ENCODE measurements at places on chromosomes 4 and X.

DNA sequence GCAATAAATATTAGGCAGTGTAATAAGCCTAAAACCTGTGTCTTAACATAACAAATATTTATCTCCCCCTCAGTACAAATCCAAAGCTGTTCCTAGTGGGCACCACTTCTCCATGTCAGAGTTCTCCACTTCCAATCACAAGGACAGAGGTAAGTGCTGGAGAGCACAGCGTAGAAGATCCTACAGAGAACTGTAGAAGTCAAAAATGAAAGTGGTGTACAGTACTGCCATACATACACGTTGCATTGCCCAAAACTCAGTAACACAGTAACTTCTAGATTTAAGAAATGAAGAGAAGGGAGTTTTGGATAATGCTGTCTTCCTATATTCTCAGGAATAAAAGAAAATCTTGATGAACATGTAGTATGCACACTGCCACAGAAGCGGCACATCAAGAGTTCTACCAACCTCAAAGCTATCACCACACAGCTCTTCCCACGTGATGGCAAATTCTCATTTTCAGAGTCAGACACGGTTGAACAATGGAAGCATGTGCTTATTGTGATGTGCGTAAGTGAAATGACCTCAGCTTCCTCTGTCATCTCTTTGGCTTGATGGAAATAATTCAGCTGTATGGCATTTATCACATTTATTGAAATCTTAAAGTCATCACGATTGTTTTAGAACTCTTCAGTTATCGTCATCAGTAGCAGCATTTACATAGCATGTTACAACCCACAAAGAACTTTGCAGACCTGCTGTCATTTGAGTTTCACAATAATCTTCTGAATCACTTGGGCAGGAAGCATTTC is 27.1 kb upstream of the SPANXN4 start:
- no peak for DNase-seq

DNA sequence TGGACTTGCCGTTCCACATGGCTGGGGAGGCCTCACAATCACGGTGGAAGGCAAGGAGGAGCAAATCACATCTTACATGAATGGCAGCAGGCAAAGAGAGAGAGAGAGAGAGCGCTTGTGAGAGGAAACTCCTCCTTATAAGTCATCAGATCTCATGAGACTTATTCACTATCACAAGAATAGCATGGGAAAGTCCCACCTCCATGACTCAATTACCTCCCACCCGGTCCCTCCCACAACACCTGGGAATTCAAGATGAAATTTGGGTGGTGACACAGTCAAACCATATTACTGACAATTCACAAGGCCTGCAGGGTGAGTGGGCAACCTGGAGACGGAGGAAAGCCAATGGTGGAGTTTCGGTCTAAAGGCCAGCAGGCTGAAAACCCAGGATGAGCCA is 394.3 kb upstream of the TRAM1L1 start:
- DNase-seq, result no peak

GRCh38 chrX:47176101-47176740 is 17.4 kb upstream of the UBA1 start:
- DNase-seq, result no peak

DNA sequence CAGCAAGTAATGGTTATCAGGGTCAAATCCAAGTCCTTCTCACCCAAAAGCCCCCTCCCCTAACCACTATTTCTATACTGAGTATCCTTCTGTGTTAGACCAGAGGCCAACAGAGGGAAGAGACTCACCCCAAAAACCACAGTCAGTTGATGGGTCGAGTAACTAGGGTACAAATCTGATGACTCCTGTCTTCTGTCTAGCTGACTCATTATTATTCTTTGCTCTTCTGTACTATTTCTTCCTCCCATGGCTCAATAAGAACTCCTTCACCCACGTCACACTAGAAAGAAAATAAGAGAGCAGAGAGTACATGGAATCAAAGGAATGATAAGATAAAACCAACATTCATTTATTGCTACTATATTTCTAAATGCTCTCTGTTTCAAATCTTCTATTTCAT is 2.0 kb downstream of the RAB40A start:
- DNase-seq, result no peak

GRCh38 chr4:77145842-77146185 is 11.2 kb upstream of the CCNG2 start:
- DNase-seq, result no peak

- DNase-seq, result no peak
These were observed 8.8 kb upstream of the TMEM128 start for GRCh38 chr4:4256799-4257198.

- DNase-seq, result no peak
These were observed 261.2 kb downstream of the ASMT start for GRCh38 chrX:1876041-1876440.

- no peak for DNase-seq
These were observed 17.2 kb downstream of the RAB33B start for GRCh38 chr4:139470997-139471665.

- DNase-seq, result no peak
These were observed 20.4 kb downstream of the WDR13 start for GRCh38 chrX:48617542-48618340.

DNA sequence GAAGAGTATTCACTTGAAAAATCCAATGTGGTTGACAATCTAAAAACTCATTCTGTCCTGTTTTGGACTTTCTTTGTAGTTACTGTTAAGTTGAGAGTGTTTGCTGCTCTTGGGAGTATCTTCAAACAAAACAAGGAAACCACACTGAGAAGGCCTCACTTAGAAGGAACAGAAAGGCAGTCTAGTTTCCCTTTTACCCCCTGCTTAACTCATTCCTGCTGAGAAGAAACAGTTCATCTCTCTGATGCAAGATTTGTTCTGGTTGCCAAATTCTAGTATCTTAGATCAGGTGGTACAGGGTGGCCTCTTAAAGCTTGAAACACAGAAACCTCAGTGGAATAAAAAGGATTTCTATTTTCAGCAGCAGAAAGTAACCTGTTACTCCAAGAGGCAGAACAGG is 41.4 kb downstream of the GUCY2F start:
- DNase-seq, result no peak

GRCh38 chrX:52261125-52261462 is 76.4 kb downstream of the MAGED4 start:
- no peak for DNase-seq

DNA sequence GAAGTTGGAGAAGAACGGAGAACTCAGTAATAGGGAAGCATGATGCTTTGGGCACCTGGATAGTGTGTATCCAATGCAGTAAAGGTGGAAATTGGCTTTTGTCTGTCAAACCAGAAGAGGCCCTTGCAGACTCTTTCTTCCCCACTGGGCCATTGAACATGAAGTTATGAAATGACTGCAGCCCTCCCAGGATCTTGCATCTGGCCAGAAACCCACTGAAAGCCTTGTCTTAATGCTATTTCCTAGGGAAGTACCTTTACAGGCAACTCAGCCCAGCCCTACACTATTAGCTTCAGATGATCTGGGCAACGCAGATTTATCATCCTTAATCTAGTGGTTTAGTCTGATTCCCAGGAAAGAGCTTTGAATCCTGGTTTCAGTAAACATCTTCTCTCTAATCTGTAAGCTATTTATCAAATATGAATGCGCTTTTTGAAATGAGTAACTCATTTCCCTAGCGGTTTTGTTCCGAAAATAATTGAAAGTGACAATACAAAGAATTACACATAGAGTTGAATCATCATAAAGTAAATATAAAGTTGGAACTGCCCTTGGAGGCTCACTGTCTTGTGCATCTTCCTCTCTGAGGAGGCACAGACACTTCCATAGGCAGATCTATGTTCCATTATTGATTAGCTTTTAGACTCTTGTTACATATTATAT is 464.1 kb downstream of the IDS start:
- DNase-seq, result no peak

DNA sequence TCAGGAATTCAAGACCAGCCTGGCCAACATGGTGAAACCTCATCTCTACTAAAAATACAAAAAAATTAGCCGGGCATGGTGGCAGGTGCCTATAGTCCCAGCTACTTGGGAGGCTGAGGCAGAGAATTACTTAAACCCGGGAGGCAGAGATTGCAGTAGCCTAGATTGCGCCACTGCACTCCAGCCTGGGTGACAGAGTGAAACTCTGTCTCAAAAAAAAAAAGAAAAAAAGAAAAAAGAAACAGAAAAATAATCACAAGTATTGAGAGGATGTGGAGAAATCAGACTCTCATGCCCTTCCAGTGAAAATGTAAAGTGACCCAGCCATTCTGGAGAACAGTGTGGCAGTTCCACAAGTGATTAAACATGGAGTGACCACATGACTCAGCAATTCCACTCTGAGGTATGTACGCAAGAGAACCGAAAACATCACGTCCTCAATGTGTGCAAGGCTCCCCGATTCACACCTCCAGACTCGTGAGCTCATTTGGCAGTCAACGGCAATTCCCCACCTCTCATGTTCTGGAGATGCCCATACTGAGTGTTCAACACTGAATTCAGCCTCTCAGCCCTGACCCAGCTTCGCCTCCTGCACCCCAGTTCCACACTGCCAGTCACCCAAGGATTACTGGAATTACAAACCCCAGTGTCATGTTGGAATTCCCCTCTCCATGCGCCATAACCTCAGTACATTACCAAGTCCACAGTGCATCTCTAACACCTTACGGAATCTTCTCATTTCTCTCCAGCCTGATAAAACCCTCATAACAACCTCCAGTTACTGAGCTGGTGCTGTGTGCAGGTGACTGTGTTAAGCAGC is 21.1 kb downstream of the ACOX3 start:
- DNase-seq, result no peak

- DNase-seq, result no peak
These were observed 9.3 kb downstream of the ZNF185 start for GRCh38 chrX:152907084-152907651.

DNA sequence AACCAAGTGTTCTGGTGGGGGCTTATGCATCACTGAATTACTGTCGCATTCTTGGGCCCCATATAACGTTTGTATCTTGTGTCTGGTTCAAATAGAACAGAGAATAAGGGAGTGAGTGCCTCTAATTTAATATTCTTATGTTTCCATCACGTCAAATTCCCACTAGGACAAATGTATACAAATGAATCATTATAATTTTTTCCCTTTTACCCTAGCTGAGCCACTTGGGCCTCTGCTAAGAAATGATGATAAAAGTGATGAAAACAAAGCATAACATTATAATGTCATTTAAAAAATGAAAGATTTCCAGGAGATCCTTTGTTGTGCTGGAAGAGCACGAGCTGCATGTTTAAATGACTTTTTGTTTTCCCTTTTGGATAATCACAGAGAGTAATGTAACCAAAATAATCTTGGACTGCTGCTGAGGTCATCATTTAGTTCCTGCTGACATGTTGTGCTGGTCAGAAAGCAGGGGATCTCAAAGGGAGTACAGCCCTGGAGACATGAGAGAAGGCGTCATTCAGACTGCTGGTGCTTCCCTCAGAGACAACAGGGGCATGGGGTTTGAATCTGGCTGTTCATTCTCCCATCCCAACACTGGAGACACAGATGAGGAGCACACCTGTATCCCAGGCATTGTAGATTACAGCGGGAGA is 105.1 kb upstream of the SCOC start:
- DNase-seq, result no peak

- DNase-seq, result no peak
These were observed 68.7 kb downstream of the MCF2 start for GRCh38 chrX:139639253-139639652.

DNA sequence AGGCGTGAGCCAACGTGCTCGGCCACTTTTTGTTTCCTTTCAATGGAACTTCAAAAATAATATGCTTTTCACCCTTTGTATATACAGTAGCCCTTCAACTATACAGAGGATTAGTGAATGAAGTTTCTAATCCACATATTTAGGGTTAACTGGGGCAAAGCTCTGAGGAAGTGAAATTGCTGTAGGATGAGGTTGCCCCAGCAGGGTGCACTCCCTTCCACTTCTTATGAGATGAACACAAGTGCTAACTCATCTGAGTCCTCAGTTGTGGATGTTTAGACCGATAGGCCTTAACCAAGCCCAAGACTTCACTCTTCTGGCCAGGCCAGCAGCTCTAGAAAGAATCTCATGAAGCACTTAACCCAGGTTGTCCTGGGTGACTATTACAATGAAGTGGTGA is 29.1 kb upstream of the CT55 start:
- DNase-seq, result no peak

Data from right lung (tissue), 10 donors.